ENCODE measurements at places on chromosomes 1 and 21.
A peak's percentile ranks its signal among the peaks of the same experiment; 100 is the strongest.

DNA sequence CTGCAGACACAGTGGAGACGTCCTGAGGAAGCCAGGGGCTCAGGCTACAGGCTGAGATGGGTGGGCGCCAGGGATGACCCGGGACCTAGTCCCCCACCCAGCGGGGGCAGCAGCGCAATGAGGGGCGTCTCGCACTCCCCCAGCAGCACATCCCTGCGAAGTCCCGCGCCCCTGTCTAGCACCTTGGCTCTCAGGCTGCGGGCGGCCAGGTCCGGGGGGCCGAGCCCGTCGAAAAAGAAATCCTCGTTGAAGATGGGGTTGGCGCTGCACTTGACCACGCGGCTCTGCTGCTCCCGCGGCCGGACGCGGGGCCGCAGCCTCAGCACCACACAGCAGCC lies 1.8 kb downstream of the C2CD4D start:
- no peak for DNase-seq

DNA sequence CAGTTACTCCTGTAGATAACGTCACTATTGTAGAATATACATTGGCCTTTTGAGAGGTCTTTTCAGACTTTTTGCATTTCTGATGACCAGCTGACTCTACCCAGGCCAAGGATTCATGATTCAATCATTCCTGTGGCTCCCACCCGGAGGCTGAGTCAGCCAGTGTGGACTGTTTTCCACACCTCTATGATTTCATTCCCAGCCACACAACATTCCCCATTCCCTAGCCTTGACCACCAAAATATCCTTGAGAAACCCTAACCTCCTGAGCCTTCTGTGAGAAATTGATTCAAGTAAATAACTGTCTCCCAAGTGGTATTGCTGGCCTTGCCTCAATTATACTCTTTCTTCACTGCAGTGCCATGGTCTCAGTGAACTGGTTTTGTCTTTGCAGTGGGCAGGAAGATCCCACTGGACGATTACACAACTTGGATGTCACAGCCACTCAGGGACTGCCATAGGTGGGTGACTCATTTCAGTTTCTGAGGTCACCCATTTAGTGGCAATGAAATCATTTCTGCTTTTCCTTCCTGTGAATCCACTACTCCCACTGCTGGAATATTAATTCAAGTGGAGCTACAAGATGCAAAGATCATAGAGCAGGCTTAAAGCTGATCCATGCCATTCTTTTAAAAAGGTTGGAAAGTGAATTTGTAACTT lies 518.6 kb upstream of the ZP4 start:
- no peak for DNase-seq

- no peak for DNase-seq
Observed at GRCh38 chr21:42513151-42513984, at the start of gene SLC37A1. SLC37A1 (plus strand) TSS chr21:42513852; CDS start chr21:42518455, 4,603 bp downstream.

GRCh38 chr21:45510466-45510955 lies 31.7 kb downstream of the SLC19A1 start:
- DNase-seq = no peak

- no peak for DNase-seq
Observed at GRCh38 chr21:43210454-43211071, 41.8 kb downstream of the CRYAA start.

- DNase-seq = peak; percentile 7
Observed at GRCh38 chr1:109214695-109215623, 1.2 kb downstream of the SARS1 start.

DNA sequence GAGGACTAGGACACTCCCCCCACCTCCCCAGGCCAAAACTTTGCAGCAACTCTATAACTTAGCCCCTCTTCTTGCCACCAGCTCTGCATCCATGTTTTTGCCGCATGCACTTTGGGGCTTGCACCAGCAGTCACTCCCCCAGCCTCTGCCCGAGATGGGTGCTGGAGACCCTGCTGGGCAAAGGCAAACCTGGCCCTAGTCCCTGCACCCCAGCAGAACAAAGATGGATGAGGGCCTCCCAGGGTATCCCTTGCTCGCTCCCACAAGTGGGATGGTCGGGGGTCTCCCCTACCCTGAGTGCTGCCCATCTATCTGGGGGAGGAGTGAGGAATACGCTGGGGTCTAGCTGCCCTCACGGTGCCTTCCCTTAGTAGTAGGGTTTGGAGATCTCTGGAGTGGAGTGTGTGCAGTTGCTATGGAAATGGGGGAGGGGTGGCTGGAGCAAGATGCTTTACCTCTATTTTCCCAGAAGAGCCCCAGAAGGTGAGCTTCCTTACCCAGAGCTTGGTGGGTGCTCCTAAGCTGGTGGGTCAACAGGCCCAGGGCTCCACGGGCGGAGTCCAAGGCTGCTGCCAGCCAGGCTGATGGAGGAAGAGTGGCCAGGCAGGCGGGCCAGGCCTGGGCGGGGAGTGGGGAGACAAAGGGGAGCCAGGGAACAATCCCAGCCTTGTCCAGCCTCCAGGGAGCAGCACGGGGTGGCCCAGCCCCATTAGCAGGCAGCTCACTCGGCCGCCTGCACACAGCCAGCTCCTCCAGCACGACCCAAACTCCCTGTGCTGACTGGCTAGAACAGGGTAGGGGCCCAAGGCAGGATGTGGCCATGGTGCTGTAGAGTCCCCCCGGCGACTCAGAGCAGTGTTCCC lies at the start of gene PAQR6:
Gene PAQR6, minus strand, starts transcription at position 597 of the 863 bp plus-strand sequence. CDS start 1,325 bp downstream, outside the sequence.
- no peak for DNase-seq

DNA sequence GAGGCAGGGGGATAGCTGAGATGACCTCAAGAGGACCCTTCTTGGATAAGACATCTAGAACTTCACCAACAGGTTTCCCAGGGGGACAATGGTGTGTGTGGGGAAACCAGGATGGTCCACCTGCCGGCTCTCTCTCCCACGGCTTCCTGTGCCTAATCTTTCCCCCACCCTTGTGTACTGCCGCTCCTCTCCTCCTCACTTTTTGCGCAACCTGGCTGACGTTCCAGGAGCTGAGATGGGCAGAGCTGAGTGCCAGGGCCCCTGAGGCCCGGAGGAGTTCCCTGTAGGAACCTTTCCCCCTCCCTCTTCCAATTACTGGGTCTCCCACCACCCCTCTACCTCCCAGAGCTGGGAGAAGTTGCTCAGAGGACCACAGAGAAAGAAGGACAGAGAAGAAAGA lies 6.9 kb downstream of the SLC26A9 start:
- DNase-seq = no peak

DNA sequence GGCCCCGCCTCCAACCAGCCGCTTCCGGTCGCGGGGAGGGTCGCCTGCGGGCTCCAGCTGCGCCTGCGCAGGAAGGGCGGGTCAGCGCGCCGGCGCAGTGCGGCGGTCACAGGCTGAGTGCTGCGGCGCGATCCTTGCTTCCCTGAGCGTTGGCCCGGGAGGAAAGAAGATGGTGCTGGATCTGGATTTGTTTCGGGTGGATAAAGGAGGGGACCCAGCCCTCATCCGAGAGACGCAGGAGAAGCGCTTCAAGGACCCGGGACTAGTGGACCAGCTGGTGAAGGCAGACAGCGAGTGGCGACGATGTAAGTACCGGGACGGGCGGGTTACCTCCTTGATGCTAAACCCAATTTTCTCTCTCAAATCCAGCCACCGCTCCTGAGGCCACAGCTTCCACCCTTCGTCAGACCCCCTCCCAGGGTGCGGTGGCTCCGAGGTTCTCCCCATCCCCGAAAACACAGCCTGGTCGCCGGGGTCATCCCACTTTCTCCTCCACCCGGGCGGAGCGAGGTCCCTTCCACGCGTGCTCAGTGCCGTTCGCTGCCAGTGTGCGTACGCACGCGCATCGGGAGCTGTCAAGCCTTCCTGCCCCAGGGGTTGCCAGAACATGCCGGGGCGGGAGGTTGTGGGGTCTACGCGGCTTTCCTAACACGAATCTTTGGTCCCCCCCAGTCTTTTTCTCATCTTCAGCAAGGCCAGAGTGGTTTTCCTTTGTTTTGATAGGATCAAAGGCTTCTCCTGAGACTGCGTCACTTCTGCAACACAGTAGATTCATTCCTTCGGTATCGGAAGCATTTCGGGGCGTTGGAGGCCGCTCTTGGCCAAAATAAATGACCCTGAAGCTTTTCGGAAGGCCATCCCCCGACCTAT lies at the start of gene SARS1:
Gene SARS1, plus strand, starts transcription at position 95 of the 870 bp plus-strand sequence. Its CDS starts 75 bp downstream, at position 170.
- DNase-seq = peak; percentile 68

- no peak for DNase-seq
Observed at GRCh38 chr1:197984289-197984688, 67.1 kb downstream of the LHX9 start.

- no peak for DNase-seq
Observed at GRCh38 chr1:207903767-207904166, 7.2 kb downstream of the CD34 start.
